ENCODE measurements at places on chromosomes 7 and 10.
A peak's percentile ranks its signal among the peaks of the same experiment; 100 is the strongest.

DNA sequence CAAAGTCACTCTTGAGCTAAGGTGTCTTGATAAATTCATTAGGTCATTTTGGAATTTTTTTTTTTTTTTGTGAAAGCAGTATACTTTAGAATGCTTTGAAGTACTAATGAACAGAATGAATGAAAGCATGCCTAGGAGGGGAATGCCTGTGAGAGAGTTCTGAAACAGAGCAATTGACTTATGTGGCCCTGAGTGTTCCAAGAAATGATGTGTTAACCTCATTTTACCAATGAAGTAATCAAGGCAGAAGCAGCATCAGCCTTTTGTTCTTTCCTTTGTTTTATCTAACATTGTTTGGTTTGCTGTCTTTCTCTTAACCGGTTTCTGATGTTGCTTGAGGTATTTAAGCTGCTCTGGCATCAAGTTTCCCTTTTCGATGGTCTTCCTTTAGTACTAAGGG is 154.6 kb upstream of the HGF start:
- no peak for DNase-seq

DNA sequence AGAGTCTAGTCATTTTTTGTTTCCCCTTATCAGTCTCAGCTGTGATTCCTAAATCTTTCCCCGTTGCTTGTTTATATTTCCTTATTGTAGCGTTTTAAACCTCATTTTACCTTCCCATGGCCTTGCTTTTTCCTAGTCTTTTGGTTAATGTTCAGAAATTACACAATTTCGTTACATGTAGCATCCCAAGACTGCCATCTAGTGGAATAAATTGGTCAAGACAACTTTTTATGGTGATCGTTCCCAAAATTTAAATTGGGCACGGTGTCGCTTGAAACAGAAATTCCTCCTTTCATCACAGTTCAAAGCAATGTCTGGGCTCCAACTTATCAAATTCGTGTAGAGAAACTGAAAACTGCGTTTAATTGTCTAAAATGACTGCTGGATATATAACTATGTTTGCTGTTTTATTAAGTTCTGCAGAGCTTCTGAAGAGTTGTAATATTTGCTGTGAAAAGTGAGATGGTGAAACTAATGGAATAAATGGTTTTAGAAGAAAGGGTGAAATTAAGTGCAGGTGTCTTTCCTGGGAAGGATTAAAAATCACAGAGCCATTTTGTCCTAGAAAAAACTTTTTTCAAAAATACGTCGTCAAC is 370.2 kb downstream of the PHF14 start:
- no peak for DNase-seq

GRCh38 chr10:30125496-30125895 is 66.1 kb upstream of the JCAD start:
- no peak for DNase-seq

- DNase-seq = no peak
Observed at GRCh38 chr10:110967009-110967630, 47.7 kb downstream of the SHOC2 start.

GRCh38 chr7:127943541-127944521 is 87.4 kb downstream of the LRRC4 start:
- DNase-seq = no peak

DNA sequence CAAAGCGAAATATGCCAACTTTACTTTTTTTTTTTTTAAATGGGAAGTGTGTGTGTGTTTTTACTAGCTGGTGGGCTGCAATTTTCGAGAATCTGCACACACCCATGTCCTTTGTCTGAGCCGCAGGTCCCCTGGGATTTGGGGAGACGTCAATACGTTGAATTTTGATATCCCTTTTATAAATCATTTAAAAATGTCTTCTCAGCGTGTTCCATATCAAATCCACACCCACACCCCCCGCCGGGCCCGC is 404 bp upstream of the FMC1 start:
- no peak for DNase-seq

- no peak for DNase-seq
Observed at GRCh38 chr7:15104411-15105092, 202.0 kb upstream of the DGKB start.

DNA sequence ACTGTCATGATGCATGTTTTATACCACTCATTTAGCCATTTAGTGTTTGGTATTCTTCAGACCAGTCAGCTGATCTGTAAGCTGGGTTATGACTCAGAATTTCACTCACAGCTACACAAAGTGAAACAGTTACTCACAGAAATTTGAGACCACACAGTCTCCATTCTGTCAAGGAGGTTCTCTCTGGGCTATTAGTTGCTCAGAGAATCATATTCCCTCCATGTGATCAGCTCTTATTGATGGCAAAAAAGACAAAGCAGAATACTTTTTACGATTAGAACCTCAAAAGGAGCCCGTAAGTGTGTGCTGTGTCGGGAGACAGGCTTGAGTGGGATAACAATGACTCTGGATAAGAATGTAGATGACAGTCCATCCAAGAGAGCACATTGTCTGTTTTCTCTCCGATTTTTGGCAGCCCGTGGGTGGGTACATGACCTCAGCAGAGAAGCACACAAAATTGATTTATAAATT is 277.6 kb upstream of the SORCS1 start:
- DNase-seq = no peak

GRCh38 chr7:22001345-22002004 is 55.8 kb upstream of the CDCA7L start:
- no peak for DNase-seq

DNA sequence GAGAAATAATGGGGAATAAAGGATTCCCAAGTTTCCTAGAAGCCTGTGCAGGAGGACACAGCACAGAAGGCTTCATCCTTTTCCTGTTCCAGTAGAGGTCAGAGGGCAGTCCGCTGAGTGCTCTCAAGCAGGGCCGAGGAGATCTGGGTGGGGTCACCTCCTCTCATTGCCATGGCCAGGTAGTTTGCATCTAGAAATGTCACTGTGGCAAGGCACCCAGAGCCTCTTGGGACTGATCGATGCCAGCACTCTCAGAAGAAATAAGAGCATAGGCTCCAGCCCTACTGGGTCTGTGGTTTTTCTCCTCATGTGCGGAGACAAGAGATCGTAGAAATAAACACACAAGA is 7.9 kb downstream of the NUB1 start:
- no peak for DNase-seq

- no peak for DNase-seq
Observed at GRCh38 chr10:32142646-32143045, 86.4 kb upstream of the KIF5B start.

- DNase-seq = no peak
Observed at GRCh38 chr10:57898231-57898630, 369.5 kb downstream of the IPMK start.

DNA sequence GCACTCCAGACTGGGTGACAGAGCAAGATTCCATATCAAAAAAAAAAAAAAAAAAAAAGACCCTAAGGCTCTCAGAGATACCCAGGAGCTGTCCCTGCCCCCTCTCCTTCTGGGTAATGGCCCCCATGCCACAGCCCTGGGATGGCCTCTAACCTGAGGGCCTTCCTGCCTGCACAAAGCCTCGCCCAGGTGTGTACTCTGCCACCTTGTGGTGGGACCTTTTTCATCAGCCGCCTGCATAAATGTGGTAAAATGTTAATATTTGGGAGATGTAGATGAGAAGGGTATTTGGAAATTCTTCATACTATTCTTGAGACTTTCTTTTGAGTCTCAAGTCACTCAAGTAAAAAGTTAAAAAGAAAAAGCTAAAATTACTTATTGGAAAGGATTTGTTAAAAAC is 46.3 kb upstream of the RNF216 start:
- peak; percentile 40 for DNase-seq

DNA sequence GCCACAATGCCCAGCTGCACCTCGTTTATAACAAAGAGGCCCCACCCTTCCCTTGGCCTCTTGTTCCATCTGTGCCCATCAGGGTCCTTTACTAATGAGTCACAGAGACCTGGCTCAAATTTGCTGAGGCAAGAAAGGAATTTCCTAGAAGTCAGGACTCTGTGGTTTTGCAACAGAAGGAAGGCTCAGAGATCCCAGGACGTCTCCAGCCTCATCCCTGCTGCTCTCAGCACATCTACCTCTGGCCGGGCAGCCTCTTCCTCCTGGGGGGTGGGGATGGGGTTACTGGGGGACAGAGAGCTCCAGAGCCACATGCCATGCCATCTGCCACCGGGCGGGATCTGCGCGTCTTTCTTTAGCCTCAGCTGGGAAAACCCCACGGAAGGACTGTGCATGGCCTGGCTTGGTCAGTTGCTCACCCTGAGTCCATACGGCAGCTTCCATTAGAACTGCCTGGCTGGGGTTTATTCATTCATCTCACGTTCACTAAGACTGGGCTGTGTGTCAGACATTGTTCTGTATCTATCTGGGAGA is 41.9 kb upstream of the PSMG3 start:
- no peak for DNase-seq

DNA sequence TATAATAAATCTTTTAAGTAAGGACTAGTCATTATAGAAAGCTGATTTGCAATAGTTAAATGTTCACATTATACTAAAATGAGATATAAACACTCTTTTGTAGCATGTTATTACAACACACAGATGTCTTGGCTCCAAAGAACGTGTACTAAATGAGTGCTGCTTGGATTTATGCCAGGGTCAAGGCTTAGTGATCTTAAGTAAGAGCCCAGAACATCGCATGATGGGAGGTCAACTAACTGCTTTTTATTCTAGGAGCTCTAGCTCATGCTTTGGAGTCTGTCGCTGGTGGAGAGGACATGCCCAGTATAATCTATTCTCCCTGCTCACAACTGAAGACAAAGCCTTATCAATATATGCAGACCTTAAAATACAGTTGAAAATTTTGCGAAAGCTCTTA is 315.1 kb downstream of the BBS9 start:
- no peak for DNase-seq

DNA sequence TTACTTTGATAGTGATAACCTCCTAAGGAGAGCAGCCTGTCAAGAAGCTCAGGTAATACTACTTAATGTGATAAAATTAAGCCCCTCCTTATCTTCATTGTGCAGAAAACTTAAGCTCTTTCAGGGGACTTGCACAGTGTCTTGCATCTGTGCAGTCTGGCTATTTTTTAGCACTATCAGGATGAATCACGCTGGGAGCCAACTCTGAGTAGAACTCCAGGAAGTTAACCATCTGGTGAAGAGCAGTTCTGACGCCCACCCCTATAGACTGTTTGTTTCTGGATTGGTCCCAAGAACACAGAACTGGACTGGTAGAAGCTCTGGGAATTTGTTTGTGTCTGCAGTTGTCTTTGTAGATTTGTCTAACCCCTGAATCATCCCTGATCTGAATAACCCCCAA is 41.9 kb downstream of the AGK start:
- no peak for DNase-seq

GRCh38 chr7:41247143-41247865 is 455.6 kb downstream of the INHBA start:
- no peak for DNase-seq

GRCh38 chr10:132614431-132615340 is 77.1 kb downstream of the INPP5A start:
- DNase-seq = no peak
